ENCODE measurements at places on chromosomes 4 and X.

- no peak for DNase-seq
These were observed 117.4 kb downstream of the ATRX start for GRCh38 chrX:77668391-77669237.

DNA sequence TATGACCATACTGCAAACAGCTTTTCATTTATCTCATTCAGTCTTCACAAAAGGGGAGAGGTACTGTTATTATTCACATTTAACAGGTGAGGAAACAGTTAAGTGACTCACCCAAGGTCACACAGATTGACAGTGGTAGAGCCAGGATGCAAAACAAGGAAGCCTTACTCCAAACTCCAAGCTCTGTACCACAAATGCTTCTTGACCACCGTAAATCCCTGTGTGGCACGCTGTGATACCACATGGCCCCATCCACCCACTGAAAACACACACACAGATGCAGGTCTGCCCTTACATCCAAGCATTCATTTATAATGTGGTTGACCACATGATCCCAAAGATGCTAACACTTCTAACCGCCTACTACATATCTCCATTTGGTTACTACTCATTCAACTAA lies 129.5 kb downstream of the TSPAN5 start:
- DNase-seq, result no peak

GRCh38 chrX:68915778-68916177 lies 87.0 kb downstream of the EFNB1 start:
- DNase-seq, result no peak

DNA sequence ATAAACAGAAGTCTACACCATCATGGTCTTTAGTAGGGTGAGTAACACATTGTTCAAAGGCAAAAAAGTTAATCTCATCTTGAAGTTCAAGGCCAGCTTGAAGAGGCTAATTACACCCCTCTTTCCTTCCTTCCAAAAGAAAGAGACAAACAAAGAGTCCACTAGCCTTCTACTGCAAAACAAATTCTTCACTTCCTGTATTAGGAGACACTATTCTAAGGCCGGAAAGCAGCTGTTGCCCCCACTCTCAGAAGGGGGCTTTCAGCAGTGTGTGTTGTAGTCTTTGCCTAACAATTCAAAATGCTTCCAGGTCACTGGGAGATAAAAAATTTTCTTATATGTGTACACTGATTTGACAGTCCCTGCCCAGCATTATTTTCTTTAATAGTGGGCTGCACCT lies 25.1 kb downstream of the RASGEF1B start:
- DNase-seq, result no peak

GRCh38 chrX:1493877-1494510 lies 41.3 kb upstream of the ASMTL start:
- peak; percentile 35 for DNase-seq

DNA sequence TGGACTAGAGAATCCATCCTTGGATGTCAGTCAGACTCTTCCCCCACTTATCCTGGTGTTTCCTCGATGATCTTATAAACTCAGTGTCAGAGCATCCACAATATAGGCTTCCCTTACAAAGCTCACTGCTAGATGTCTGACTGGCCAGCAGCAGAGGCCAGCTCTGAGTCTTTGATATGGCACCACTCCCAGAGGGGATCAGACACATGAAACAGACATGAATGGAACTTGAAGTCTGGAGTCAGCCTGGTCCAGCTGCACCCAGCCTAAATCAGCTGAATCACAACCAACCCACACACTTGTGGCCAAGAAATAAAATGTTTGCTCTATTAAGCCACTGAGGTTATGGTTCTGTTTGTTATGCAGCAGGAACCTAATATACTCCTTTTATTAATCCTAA lies 129.6 kb upstream of the MED14 start:
- DNase-seq, result no peak

All from activated T-cell treated with anti-CD3 and anti-CD28 coated beads, Interleukin-2, amount 50 U/mL, for 1 hour (primary cell).